ENCODE measurements at places on chromosomes 11 and 22. TPM values are rescaled to one million over a fixed set of nuclear protein-coding genes. Genes with fewer than 3 reads are reported as not detected.
A peak's percentile ranks its signal among the peaks of the same experiment; 100 is the strongest.

GRCh38 chr11:5369789-5370188 is 13.8 kb upstream of the OR51M1 start:
- DNase-seq = peak; percentile 72
- no peak overlapping the region for H3K27ac ChIP-seq
- H3K4me1 ChIP-seq = peaks cover 50% of the 10 kb centered on the region
- H3K27me3 ChIP-seq = no peaks in the 10 kb centered on the region

- DNase-seq = no peak
- H3K4me3 ChIP-seq = no peak overlapping the region
- peaks cover 16% of the 10 kb centered on the region for H3K27me3 ChIP-seq
- H3K4me1 ChIP-seq = no peaks in the 10 kb centered on the region
- H3K27ac ChIP-seq = no peak overlapping the region
Measured at GRCh38 chr11:17572359-17572690, 25.3 kb downstream of the OTOG start.

DNA sequence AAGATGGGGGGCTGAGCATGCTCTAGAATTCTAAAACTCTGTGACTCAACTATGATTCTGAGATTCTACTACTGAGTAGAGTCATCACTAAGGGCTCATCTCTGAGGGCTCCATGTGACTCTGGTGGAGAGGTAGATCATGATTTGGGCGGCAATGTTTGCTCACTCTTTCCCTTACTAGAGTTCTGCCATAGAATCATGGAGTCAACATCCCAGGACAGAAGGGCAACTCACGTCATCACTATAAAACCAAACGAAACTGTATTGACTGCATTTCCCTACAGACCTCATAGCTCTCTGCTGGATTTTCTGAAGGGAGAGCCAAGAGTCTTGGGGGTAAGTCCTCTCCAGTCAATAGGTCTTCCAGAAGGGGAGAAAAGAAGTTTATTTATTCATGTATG is at the start of gene MS4A14:
Gene MS4A14 (plus strand): TSS at position 78 of the 400 bp plus-strand sequence. CDS start 120 bp downstream, at position 198.
- H3K36me3 ChIP-seq = no peaks in the 10 kb centered on the region
- no peak for DNase-seq
- no peaks in the 10 kb centered on the region for H3K27me3 ChIP-seq
- no peaks in the 10 kb centered on the region for H3K4me1 ChIP-seq
- no peak within 1 kb of the TSS for H3K4me3 ChIP-seq

The PRG3 gene
- total RNA-seq = not detected

GRCh38 chr11:58133309-58134076 is 8.2 kb upstream of the OR9I1 start:
- peaks cover 2% of the 10 kb centered on the region for H3K27me3 ChIP-seq
- H3K4me1 ChIP-seq = no peaks in the 10 kb centered on the region
- H3K36me3 ChIP-seq = no peaks in the 10 kb centered on the region
- no peak overlapping the region for H3K4me3 ChIP-seq
- no peak overlapping the region for H3K27ac ChIP-seq
- no peak for DNase-seq

DNA sequence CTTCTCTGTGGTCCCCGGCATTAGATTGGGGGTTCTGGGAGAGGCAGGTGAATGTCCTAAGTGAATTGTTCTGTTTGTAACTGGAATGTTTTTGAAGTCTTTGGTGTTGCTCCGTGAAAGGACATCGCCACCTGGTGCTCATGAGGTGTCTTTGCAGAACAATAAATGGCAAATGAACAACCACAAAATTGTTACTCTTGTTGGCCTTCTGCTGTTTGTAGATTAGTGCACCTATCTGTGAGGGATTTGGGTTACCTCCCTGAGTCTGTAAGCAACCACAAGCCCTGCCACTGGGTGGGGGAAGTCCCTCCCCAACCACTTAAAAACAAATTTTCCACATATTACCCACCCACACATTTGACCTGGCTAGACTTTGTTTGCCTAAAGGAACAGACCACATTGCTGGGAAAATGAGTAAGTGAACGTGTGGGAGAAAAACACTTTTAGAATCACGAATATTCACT is 4.7 kb downstream of the MPEG1 start:
- no peak overlapping the region for H3K4me3 ChIP-seq
- H3K27ac ChIP-seq = no peak overlapping the region
- H3K36me3 ChIP-seq = no peaks in the 10 kb centered on the region
- H3K27me3 ChIP-seq = peaks cover 32% of the 10 kb centered on the region
- H3K4me1 ChIP-seq = peaks cover 41% of the 10 kb centered on the region

- peak overlapping the region; percentile 95 for H3K27ac ChIP-seq
- no peaks in the 10 kb centered on the region for H3K36me3 ChIP-seq
- H3K27me3 ChIP-seq = peaks cover 4% of the 10 kb centered on the region
- H3K4me1 ChIP-seq = peaks cover 66% of the 10 kb centered on the region
- H3K4me3 ChIP-seq = peak overlapping the region; percentile 61
- no peak for DNase-seq
Measured at GRCh38 chr22:36464715-36465231, 16.7 kb downstream of the TXN2 start.

DNA sequence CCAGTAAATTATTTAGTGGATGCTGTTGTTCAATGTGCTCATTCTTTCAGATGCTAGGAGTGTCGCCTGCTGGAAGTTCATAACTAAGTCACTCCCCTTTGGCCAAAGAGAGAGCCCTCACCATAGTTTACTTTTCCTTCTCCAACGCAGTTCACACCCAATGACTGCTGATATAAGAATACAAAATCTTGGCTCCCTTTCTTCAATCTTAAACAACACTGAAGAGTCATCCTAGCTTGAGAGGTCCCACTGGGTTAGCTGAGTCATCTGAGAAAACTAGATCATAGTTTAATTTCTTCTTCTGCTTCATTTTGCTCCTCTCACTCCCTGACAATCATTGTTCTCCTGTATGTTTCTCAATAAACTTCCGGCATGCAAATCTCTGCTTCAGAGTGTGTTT is 5.4 kb upstream of the OR52L1 start:
- no peak for DNase-seq
- H3K27ac ChIP-seq = no peak overlapping the region
- no peak overlapping the region for H3K4me3 ChIP-seq
- no peaks in the 10 kb centered on the region for H3K4me1 ChIP-seq
- H3K27me3 ChIP-seq = no peaks in the 10 kb centered on the region

- peaks cover 11% of the 10 kb centered on the region for H3K27me3 ChIP-seq
- peaks cover 12% of the 10 kb centered on the region for H3K36me3 ChIP-seq
- H3K4me1 ChIP-seq = peaks cover 10% of the 10 kb centered on the region
- DNase-seq = peak; percentile 79
- peak overlapping the region; percentile 52 for H3K27ac ChIP-seq
Measured at GRCh38 chr22:47337161-47337621, 574.7 kb downstream of the TBC1D22A start.

- H3K27me3 ChIP-seq = peaks cover 7% of the 10 kb centered on the region
- H3K4me3 ChIP-seq = no peak overlapping the region
- no peak for DNase-seq
- no peaks in the 10 kb centered on the region for H3K36me3 ChIP-seq
Measured at GRCh38 chr11:73637012-73637411, 9.4 kb upstream of the PLEKHB1 start.

The HRAS gene
- 111 TPM for total RNA-seq

GRCh38 chr11:67002297-67002913 is 20.5 kb upstream of the SYT12 start:
- DNase-seq = no peak
- no peak overlapping the region for H3K27ac ChIP-seq
- H3K4me1 ChIP-seq = peaks cover 7% of the 10 kb centered on the region
- H3K27me3 ChIP-seq = peaks cover 12% of the 10 kb centered on the region
- H3K36me3 ChIP-seq = 0 out of 2 replicates have a peak, but pooled peaks cover 8% of the 10 kb centered on the region

DNA sequence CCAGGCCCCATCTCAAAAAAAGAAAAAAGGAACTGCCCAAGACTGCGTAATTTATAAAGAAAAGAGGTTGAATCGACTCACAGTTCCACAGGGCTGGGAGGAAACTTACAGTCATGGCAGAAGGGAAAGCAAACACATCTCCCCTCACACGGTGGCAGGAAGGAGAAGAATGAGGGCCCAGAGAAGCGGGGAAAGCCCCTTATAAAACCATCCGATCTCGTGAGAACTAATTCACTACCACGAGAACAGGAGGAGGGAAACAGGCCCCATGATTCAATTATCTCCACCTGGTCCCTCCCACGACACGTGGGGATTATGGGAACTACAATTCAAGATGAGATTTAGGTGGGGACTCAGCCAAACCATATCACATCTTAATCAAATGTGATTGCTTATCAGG is 82.2 kb downstream of the BUD13 start:
- H3K4me3 ChIP-seq = no peak overlapping the region
- H3K36me3 ChIP-seq = no peaks in the 10 kb centered on the region
- H3K4me1 ChIP-seq = no peaks in the 10 kb centered on the region
- DNase-seq = no peak

- peak overlapping the region; percentile 80 for H3K4me3 ChIP-seq
- DNase-seq = peak; percentile 31
- H3K27ac ChIP-seq = no peak overlapping the region
- no peaks in the 10 kb centered on the region for H3K36me3 ChIP-seq
- H3K27me3 ChIP-seq = peaks cover 35% of the 10 kb centered on the region
- H3K4me1 ChIP-seq = no peaks in the 10 kb centered on the region
Measured at GRCh38 chr22:20298803-20299745, 20.8 kb downstream of the DGCR6L start.

The SYNGR1 gene
- 22.3 TPM for total RNA-seq

DNA sequence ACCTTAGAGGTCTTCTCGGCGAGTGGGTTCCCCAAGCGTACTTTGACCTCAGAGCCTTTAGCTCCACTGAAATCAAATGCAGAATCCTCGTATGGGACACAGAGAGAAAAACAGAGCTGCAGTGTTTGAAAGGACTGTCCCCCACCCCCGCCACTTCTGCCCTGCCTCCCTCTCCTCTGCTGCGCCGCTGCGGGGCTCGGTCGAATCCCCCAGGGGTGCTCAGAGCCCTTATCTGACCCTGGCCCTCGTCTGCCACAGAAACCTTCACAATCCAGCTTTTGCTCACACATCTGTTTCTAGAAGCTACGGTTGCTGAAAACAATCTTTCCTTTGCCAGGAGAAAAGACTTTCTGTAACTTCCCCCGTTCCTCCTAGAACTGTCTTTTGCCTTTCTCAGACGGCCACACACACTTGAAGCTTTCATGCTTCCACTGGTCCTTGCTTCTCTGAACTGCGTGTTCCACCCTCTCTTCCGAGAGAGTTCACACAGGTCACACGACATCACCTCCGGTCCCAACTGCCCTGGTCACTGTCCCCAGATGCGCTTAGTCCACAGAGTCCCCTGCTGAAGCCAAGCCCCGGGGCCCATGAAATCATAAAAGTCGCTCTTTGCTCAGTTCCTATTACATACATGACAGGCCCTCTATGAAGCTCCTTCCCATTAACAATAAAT is 3.7 kb downstream of the SMIM35 start:
- H3K27me3 ChIP-seq = peaks cover 38% of the 10 kb centered on the region
- H3K36me3 ChIP-seq = peaks cover 11% of the 10 kb centered on the region
- H3K4me3 ChIP-seq = no peak overlapping the region

GRCh38 chr22:50112151-50113118 is 22.6 kb downstream of the MOV10L1 start:
- H3K4me1 ChIP-seq = peaks cover 43% of the 10 kb centered on the region
- H3K27ac ChIP-seq = peak overlapping the region; percentile 26
- H3K27me3 ChIP-seq = peaks cover 2% of the 10 kb centered on the region
- no peak overlapping the region for H3K4me3 ChIP-seq
- peak; percentile 36 for DNase-seq

The BRSK2 gene
- total RNA-seq = 0.89 TPM

DNA sequence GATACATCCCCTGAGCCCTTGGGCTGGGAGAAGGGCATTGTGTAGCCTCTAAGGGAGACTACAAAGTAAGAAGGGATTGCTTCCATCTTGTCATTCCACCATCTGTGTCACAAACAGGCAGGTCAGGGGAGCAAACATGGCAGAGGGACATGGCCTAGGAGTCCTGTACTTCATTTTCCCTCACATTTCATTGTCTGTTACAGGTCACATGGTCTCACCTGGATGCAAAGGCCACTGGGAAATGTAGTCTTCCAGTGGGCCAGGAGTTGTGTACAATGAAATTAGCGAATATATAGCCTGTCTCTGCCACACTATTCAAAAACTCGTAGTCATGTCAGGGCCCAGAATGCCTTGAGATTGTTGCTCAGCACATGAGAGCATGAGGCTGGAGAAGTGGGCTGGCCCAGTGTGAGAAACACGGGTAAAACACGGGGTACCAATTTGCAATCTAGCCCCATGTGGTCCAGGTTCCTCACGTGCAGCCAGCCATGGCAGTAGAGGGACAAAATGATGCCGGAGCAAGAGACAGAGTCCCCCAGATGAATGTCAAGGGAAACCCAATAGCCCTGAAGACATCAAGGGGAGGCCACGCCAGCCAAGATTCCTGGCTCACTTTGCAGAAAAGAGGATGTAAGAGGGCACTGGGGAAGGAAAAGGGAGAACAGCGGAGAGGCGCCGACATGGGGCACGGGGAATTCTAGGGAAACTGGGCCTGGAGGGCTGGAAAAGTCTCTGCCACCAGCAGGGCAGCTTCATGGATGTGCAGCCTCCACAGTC is 47.7 kb upstream of the EMID1 start:
- no peak overlapping the region for H3K27ac ChIP-seq
- H3K27me3 ChIP-seq = peaks cover 27% of the 10 kb centered on the region
- DNase-seq = no peak
- H3K4me1 ChIP-seq = no peaks in the 10 kb centered on the region
- H3K36me3 ChIP-seq = no peaks in the 10 kb centered on the region

The TYR gene
- total RNA-seq = not detected

The NRXN2 gene
- 0.43 TPM for total RNA-seq

DNA sequence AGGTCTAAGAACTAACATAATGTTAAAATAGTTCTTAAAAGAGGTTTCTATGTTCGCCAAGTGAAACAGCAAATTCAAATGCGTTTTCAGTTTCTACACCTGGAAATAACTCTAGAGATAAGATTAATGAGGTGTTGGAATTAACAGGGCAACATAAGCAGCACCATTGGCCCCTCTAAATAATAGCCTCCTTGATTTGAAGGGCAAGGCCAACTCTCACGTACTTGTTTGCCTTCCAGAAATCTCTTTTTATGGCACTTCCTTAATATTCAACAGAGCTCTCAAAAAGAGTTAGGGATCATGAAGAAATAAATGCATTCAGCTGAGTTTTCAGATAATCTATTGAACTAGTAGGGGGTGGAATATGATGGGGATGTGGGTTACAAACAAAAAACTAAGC is 80.9 kb downstream of the AASDHPPT start:
- H3K4me3 ChIP-seq = no peak overlapping the region
- no peak overlapping the region for H3K27ac ChIP-seq
- DNase-seq = no peak

The CRYAB gene
- total RNA-seq = 56.5 TPM

GRCh38 chr11:20844630-20845029 is 175.2 kb downstream of the NELL1 start:
- no peak for DNase-seq
- no peaks in the 10 kb centered on the region for H3K27me3 ChIP-seq
- no peak overlapping the region for H3K4me3 ChIP-seq
- H3K27ac ChIP-seq = no peak overlapping the region
- no peaks in the 10 kb centered on the region for H3K4me1 ChIP-seq

The ABTB2 gene
- total RNA-seq = 3.0 TPM

Measured in HFFc6 (cell line).